ENCODE measurements at places on chromosomes 3 and 15.

DNA sequence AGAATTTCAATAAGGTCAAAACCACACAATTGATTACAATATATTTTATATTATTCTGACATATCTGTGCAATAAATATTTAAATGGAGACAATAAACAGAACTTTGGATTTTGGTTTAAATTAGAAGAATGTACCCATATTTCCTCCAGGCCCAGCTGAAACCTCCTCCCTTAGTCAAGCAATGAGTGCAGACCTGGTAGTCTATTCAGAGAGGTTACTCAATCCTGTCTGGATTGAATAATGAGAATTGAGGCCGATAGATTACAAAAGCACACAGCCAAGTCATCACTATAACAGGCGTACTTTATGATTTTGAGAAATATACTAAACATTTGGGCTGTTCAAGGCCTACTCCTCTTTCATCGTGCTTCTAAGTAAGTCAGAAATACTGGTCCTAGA, 114.5 kb upstream of the STRIT1 start:
- peak; percentile 74 for DNase-seq

DNA sequence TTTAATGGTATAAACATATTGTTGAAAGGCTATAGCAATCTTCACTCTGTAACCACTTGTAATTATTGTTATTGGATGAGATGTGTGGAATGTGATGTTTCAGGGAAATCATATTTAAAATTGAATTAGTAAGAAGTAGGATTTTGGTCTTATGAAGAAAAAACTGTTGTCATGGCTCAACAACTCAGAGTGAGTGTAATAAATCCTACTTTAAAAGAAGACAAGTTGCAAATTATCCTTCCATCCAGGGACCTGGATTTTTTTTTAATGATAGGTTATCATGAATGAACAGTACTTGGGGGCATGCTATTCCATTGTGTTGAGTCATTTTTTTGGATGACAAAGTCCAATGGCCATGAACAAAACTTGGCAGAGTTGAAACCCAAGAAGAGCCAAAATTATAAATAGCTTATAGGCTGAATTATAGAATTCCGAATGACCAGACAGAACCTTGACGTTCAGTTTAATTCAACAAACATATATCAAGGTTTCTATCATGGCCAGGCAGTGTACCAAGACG, 625.5 kb upstream of the ZNF717 start:
- no peak for DNase-seq

DNA sequence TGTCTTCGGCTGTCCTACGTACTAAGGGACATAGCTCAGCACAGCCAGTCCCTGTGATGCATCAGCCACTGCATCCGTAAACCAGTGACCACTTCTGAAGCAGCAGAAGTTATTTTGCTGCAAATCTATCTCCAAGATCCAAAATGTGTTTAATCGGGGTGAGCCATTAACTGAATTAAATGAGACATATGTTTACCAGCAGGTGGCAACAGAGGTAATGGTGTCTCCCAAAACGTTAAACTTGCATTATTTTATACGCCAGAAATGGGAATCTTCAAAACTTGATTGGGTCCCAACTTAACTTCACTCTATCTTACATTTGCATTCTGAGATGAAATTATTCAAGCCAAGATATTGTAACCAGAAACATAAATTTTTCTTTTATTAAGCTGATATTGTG, 75.3 kb upstream of the BOC start:
- peak; percentile 49 for DNase-seq

GRCh38 chr3:16060358-16060852, 114.1 kb upstream of the GALNT15 start:
- peak; percentile 100 for DNase-seq

- peak; percentile 83 for DNase-seq
Observed at GRCh38 chr15:68497206-68497910, 65.4 kb upstream of the ITGA11 start.

GRCh38 chr15:41977757-41978383, 5.5 kb upstream of the EHD4 start:
- DNase-seq, result no peak

GRCh38 chr15:34795267-34796081, at the start of gene ACTC1:
Gene ACTC1, minus strand, starts transcription at chr15:34795549. Its CDS starts 741 bp downstream, at chr15:34794808.
- DNase-seq, result peak; percentile 54

GRCh38 chr3:150828997-150829396, 66.0 kb upstream of the SIAH2 start:
- DNase-seq, result no peak

- no peak for DNase-seq
Observed at GRCh38 chr3:66656609-66657008, 155.8 kb upstream of the LRIG1 start.

DNA sequence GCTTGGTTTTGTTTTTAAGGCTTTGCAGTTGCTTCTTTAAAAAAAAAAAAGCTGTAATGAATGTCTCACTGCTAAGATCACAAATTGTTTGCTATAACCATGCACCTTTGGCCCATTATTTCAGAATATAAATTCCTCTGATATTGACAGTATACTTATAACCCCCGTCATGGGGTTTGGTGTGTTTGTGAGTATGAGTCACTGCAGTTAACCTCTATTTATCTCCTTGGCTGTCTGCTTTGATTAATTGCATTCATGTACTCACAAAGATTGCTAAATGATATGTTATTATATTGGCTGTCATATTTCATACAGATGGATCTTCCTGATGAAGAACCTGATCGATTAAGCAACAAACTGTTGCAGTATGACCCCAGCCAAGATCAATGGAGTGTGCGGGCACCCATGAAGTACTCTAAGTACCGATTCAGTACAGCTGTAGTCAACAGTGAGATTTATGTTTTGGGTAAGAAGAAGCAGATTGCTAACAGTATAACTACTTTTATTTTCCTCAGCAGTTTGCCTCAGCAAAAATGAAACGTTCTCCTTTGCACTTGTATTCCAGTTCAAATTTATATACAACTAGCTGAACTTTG, 14.9 kb downstream of the KBTBD12 start:
- no peak for DNase-seq

GRCh38 chr3:5006755-5007202, 27.5 kb downstream of the BHLHE40 start:
- DNase-seq, result no peak

DNA sequence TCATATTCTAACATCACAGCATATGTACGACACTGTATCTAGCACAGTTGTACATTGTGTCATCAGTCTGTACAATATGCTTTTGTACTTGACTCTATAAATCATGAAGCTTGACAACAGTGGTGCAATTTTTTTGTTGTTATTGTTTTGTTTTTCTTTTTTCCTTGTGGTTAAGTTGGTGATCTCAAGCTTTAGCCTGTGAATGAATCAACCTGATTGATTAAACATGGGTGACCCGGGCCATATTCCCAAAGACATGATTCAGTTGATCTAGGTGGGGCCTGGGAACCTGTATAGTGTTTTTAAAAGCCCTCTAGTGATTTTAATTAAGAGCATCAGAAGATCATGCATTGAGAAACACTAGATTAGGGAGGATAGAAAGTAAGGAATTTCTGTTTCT, 101.8 kb upstream of the AADACL2 start:
- peak; percentile 9 for DNase-seq

- no peak for DNase-seq
Observed at GRCh38 chr15:47473106-47473725, 244.1 kb upstream of the SEMA6D start.

DNA sequence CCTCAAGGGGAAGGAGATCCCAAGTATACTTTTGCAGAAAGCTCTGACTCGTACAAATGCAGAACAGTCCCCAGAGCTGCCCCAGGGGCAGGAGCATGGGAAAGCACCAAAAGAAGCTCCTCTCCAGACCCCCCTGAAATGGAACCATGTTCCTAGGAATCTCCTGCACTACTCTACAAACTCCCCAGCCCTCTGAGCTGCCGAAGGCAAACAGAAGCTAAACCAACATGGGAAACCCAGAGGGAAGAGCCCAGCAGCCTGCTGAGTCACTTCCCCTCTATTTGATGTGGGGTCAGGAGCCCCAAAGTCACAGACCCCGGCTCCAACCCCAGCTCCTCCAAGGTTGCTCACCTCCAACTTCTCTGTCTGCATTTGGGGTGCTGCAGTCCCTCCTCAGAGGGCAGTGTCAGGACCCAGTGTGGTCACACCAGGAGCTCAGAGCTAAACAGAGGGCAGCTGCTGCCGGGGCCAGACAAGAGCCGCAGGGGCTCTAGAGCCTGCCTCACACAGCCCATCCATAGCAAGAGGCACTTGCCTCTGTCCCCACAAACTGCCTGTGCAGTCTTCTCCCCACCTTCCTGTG, 3.8 kb upstream of the PLXNA1 start:
- no peak for DNase-seq

- DNase-seq, result no peak
Observed at GRCh38 chr15:64942356-64942755, 30.7 kb downstream of the ANKDD1A start.

DNA sequence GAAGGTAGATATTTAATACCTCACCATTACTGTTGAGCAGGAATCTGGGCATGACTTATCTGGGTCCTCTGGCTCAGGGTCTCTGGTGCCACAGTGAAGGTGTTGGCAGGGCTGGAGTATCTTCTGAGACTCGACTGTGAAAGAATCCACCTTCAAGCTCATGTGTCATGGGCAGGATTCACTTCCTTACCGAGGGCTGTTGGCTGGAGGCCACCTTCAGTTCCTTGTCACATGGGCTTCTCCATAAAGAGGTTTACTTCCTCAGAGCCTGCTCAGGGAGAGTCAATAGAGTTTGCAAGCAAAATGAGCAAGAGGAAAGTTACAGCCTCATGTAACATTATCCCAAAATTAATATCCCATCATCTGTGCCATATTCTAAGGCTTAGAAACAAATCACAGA, 459.5 kb downstream of the NR2F2 start:
- no peak for DNase-seq

- DNase-seq, result peak; percentile 92
Observed at GRCh38 chr3:146280864-146281263, 30.0 kb upstream of the PLSCR4 start.

DNA sequence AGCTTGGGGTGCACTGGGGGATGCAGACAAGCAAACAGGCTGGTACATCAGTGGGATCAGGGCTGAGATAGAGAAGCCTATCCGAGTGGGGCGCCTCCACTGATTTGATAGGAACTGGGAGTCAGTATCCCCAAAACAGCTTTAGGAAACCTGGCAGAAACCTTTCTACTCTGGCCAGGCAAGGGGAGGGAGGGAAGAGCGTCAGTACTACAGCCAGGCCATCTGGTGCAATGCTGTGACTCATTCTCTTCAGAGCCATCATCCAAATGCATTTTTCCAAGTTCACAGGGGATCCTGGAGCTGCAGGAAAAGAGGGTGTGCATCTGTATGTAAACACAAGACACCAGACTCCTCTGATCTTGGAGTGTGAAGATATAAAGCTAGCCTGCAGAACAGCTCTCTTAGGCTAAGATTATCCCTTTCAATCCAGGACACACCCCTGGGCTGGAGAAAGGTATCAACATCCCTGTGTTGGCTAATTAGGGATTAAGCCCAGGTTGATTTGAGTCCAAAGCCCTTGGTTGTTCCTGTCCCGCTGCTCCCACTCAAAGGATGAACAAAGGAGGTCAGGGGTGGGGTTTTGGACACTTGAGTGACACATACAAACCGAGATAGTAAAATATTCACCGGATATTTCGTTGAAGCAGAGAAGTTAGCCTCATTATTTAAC, 9.3 kb downstream of the GALNT15 start:
- DNase-seq, result peak; percentile 89

DNA sequence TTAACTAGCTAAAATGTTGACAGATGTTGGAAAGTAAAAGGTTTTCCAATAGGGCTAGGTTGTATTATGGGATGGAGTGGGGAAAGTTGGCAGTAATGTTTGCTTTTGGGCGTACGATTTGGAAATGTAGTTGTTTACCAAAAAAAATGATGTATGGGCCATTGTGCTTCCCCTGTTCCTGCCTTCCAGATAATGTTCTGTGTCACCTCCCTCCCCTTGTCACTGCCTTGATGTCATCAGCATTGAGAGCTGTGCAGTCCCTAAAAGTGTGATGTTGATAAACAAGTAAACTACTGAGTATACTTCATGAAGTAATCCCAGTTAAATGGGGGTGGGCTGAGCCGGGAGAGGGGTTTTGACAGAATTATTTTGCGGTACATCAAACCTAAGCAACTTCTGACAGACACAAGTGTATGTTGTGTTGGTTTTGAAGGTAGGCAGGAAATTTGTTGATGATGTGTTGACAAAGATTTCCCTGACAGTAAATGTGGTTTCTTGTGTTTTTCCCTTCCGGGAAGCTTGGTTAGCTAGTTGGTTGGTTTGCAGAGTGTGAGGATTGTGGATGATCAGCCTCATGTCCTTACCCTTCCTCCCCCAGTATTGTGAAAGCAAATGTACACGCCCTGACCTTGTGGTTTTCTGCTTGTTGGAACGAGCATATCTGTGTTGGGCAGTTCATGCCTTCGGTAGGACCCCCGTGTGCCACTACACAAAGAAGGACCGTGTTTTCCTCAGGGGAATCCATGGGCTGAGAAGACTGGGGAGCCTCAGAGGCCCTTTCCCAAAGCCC, 87.3 kb downstream of the PGPEP1L start:
- no peak for DNase-seq

GRCh38 chr3:148789906-148790305, 37.7 kb upstream of the CPB1 start:
- DNase-seq, result no peak

GRCh38 chr3:14482271-14482721, 57.8 kb downstream of the GRIP2 start:
- no peak for DNase-seq

- DNase-seq, result peak; percentile 54
Observed at GRCh38 chr3:192929146-192929545, 11.5 kb upstream of the MB21D2 start.

GRCh38 chr3:171825222-171825828, 15.0 kb upstream of the PLD1 start:
- DNase-seq, result peak; percentile 93

- no peak for DNase-seq
Observed at GRCh38 chr3:149307435-149307783, 26.0 kb downstream of the TM4SF18 start.

DNA sequence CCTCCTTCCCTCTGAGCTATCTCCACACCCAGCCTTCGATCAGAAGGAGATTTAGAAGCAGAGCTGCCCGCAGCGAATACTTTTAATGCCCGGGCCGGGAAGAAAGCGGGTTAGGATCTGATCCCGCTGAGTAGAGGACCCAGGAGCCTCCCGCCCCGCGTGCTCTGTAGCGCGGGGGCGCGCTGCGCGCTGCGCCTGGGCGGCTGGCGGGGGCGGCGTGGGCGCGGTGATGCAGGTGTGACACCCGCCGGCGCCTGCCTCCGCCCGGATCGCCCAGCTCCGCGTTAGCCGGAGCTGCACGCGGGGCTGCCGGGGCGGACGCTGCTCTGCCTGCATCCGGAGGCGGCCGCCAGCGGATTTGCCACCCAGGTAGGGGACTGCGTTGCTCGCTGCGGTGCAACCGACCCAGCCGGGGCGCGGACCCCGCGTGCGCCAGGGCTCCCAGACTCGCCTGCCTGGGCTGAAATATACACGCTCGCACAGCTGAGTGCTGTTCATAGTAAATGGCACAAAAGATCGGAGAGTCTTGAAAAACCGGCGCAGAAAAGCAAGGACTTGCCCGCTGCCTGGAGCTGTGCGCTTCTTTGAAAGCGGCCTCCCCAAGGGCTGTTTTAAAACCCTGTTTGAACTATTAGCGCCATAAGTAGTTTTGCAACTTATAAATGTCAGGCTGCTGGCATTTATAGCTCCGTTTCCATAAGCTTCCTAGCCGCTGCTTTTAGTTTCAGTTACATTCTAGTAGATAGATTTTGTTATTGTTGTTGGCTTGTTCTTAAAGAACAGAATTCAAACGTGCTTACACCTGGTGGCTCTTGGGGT, at the start of gene SV2B:
Gene SV2B, plus strand, starts transcription at position 263 of the 819 bp plus-strand sequence. CDS start 126,007 bp downstream, outside the sequence.
- DNase-seq, result peak; percentile 12
